Stimulated activated CD4-positive, alpha-beta T cell treated with anti-CD3 and anti-CD28 coated beads, Interleukin-1b, Interleukin-23, amount 100 ng/mL, for 24 hours (primary cell): ENCODE measurements at places on chromosomes 6 and 20.

DNA sequence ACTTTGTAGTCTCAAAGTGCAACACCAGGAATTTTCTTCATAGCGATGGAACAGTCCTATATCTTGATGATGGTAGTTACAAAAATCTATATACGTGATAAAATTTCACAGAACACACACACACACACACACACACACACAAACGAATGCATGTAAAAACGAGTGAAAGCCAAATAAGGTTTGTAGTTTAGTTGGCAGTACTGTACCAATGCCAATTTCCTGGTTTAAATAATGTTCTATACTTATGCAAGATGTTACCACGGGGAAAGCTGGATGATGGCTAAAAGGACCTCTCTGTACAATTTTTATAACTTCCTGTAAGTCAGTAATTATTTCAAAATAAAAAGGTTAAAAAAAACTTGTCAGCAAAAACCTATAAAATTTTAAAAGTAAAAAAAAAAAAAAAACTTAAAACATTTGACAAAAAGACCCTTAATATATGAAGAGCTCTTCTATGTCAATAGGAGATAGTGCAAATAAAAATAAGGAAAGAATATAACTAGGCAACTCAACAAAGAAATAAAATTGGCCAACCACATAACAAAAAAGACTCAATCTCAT is 37.6 kb downstream of the PDSS2 start:
- DNase-seq, result no peak

- no peak for DNase-seq
Observed at GRCh38 chr6:118886641-118887040, 7.3 kb upstream of the ASF1A start.

- DNase-seq, result no peak
Observed at GRCh38 chr6:125853168-125853567, 62.4 kb downstream of the NCOA7 start.

DNA sequence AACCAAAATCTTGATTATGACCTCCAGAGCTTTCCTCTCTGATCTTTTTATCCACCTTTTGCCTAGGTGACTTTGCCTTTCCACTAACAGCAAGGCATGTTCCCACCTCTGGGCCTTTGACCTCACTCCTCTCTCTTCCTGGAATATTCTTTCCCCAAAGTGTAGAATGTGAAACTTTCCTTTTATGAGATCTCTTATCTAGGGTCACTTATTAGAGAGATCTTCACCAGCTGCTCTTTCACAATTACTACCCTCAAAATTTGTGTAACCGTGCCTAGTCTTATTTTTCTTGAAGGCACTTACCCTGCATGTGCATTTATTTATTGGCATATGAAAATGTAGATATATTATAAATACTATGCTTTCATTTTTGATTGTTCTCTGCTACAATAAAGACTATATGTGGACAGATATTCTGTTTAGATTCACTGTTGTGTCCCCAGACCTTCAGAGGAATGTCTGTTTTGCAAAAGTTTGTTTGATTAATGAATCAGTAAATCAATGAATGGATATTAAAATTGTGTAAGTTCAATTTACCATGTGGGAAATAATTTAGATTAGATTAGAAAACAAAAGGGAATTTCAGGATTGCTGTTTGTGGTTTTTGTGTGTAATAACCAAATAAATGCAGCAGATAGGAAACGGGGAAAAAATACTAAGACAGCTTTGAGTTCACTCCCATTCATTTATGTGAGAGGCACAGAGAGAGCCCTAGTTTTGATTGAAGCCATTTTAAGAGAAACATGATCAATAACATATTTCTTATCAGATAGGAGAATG is 207.0 kb downstream of the ADGB start:
- DNase-seq, result no peak

DNA sequence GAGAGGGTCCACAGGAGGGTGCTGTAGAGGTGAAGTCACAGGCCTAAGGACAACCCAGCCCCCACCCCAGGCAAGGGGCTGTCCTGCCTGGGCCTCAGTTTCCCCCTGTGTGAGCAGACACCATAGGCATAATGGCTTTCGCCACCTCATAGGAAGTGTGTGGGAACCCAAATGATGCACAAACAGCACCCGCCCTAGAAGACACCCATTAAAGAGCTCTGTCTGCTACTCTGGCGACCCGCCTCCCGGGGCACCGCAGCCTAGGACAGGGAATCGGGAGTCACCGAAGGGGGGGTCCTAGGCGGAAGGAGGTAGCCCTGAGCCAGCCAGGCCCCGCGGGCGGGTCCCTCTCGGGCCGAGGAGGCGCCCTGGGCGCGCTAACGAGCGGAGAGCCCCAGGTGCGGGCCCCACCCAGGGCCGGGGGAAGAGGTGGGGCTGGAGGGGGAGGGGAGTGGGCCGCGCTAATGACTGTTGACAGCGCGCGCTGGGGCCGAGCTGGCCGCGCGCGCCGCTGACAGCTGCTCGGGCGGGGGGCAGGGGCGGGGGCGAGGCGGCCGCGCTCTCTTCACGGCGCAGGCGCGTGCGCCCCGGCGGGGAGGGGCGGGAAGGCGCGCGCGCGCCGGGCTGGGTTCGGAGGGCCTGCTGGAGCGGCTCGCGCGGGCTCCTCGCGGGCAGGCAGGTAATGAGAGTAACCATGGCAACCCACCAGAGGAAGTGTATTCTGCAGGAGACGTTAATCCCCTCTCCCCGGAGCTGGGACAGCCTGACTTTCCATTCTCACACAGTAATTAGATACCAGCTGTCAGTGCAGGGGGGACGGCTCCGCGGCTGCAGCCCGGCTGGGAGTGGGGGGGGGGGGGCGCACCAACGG is 48.9 kb downstream of the NOL4L start:
- no peak for DNase-seq

DNA sequence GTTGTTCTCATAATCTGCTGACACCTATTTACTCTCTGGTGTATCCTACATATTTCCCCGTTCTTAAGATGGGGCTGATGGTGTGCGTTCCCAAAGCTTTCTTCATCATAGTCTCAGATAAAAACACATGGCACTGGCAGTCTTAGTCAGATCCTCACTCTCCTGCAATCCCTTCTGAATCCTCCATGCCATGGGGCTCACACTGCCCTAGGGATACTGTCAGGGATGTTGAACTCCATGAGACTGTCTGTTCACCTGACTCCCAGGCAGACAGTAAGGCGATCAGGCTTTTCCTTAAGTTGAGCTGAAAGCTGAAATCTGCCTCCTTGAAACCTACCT is 76.0 kb downstream of the SLX4IP start:
- no peak for DNase-seq

DNA sequence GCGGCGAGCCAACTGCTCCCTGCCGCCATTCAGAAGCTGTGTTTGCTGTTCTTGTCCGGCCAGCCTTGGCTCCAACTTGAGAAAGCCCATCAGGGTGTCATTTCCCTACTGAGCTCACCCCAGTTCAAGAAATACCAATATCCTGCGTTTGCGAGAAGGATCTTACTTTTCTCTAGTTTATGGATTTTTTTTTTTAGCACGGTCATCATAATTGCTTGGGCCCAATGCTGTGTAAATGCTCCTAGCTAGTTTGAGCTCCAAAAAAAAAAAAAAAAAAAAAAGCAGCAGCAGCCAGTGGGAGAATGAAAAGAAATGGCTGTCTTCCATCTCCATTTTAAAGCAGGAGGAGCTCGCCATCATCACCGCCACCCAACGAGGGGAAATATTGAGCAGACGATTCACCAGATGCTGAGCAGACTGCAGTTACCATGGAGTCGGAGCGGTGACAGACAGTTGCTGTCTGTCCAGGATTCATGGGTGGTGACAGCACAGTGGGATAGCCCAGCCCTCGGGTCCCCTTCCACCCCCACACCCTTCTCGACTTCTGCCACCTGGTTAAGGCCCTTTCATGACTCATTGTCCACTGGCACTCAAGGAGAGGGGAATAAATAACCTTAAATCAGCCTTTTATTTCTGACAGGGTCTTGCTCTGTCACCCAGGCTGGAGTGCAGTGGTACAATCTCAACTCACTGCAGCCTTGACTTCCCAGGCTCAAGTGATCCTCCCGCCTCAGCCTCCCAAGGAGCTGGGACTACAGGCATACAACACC is 132.4 kb upstream of the SNX9 start:
- DNase-seq, result no peak

GRCh38 chr20:5316188-5317158 is at the start of gene PROKR2:
TSS of gene PROKR2 (minus strand) at chr20:5316954. CDS start at chr20:5314369, 2,585 bp downstream.
- no peak for DNase-seq

- no peak for DNase-seq
Observed at GRCh38 chr6:6703699-6704098, 115.2 kb downstream of the LY86 start.

DNA sequence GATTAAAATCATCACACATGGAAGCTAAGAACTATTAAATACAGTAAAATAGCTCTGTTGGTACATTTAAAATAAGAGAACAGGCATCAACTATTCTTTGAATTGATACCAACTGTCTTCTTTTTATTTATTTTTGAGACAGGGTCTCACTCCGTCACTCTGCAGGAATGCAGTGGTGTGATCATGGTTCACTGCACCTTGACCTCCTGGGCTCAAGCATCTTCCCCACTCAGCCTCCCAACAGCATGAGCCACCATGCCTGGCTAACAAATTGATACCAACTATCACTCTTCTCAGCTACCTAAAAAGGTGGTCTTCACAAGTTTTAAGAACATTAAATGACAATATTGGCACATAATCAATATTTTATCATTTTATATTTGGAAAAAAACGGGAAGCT is 7.8 kb upstream of the PNISR start:
- no peak for DNase-seq

DNA sequence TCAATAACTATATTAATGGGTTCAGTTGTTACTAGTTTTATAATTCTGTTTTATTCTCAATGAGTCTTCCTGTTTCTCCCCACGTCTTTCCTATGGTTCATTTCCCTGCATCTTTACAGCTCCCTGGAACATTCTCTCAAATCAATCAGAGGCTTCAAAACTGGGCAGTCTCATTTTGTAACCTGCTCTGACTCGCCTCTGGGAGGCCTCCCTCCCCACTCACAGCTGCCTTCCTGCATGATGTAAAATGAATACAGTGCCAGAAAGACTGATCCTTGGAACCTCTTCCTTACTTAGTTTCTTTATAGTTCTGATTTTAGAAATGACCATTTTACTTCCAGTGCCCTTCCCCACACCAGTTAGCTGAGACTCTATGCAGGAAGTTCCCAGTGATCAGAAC is 103.9 kb downstream of the ESR1 start:
- DNase-seq, result no peak
